CD4-positive, alpha-beta T cell treated with Interleukin-15 for 1 hour (primary cell): ENCODE measurements at places on chromosomes 3 and 15.

DNA sequence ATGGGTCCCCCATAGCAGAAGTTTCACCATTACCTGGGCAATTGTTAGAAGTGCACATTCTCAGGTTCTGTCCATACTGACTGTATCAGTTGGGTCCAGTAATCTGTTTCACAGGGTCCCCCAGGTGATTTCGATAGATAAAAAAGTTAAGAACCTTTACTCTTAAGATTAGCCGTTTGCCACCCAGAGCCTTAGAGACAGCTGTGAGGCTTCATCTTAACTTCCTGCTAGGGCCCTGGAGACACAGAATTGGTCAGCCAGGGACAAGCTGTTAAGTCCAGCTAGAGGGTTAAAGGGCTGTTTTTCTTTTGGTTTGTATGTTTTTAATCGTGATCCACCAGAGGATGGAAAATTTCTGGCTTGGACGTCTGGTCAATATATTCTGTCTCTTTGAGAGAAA lies 6.7 kb downstream of the FAM162A start:
- DNase-seq: no peak

- no peak for DNase-seq
These were observed 114.1 kb upstream of the ADAMTS9 start for GRCh38 chr3:64801856-64802255.

GRCh38 chr3:42066516-42067181 lies 24.5 kb upstream of the TRAK1 start:
- peak; percentile 68 for DNase-seq

GRCh38 chr3:143001034-143001368 lies 369 bp upstream of the U2SURP start:
- peak; percentile 67 for DNase-seq

- DNase-seq: no peak
These were observed 34.0 kb downstream of the KLHL25 start for GRCh38 chr15:85760531-85761371.

DNA sequence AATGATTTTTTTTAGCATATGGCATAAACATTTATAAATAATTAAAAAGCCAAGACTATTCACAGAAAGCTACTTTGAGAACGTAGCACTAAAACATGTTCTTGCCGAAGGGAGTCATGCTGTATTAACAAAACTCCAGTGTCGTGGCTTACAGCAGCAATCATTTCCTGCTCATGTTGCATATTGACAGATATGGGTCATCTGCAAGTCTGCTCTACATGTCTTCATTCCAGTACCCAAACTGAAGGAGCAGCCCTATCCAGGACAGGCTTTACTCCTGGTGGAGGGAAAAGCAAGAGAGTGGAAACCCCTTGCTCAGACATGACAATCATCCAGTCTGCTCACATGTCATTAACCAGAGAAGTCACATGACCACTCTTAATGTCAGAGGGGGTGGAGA lies 87.6 kb downstream of the NEK11 start:
- no peak for DNase-seq

DNA sequence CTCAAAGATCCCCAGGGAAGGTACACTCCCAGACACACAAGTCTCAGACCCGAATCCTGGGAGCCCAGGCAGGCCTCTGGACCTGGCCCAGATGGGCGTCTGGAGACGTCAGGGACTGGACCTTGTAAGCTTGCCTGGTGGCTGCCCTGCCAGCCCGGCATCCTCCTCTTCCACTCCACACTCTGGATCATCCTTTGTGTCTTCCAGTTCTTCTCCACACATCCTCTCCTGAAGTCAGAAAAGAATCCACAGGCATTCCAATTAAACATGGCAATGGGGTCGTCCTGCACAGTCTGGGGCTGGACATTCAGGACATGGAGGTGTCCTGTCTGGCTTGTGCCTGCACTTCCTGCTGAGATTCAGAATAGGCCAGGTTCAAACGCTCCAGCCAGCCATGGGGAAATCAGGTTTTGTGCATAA lies 208.8 kb upstream of the IGF1R start:
- DNase-seq: no peak

- no peak for DNase-seq
These were observed 77.6 kb downstream of the CMSS1 start for GRCh38 chr3:99895131-99895696.

- no peak for DNase-seq
These were observed 54.6 kb downstream of the SPRED1 start for GRCh38 chr15:38307251-38307650.

- no peak for DNase-seq
These were observed 13.1 kb upstream of the SETD5 start for GRCh38 chr3:9384141-9384828.

DNA sequence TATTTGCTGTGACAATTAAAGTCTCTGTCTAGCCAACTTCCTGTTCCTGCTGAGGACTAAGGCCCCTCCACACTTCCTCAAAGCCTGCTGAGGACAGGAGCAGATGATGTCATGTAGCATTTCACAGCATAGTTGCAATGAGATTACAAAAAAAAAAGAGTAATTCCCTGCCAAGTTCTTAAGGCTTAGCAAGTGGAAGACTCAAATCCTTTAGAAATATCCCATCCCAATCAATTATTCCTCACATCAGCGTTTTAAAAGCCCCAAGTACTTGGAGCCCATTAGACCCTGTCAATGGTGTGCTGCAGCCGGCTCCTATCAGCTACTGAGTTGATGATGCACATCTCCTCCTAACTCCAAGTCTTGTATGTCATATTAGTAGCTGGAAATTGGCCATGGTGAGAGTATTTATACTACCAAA lies 51.7 kb downstream of the TRANK1 start:
- DNase-seq: peak; percentile 79

- DNase-seq: no peak
These were observed 647.1 kb downstream of the NTRK3 start for GRCh38 chr15:87609474-87609873.

- DNase-seq: no peak
These were observed 286.4 kb downstream of the TBC1D5 start for GRCh38 chr3:17456046-17456445.

GRCh38 chr15:68797599-68798345 lies 22.9 kb downstream of the ANP32A start:
- DNase-seq: no peak
